CD4-positive, alpha-beta T cell treated with Interleukin-10 for 1 hour (primary cell): ENCODE measurements at places on chromosomes 3 and 15.

DNA sequence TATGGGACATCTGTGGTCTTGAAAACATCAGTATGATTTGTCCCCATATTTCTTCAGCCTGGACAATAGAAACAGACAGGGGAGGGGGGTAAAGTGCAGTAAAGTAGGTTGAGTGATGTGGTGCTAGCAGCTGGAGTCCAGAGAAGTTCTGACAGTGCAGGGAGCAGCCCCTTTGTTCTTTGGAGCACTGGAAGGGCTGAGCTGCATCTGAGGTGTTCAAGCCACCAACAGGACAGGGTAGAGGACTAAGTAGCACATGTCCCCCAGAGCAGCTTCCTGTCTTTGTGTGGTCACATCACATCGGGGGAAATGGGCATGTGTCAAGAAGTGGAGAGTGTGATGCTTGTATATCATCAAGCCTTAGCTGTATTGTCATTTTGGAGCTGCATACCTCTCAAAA lies 12.1 kb downstream of the MRPS22 start:
- no peak for DNase-seq

GRCh38 chr15:32986147-32986546 lies 208.4 kb downstream of the FMN1 start:
- DNase-seq = no peak

DNA sequence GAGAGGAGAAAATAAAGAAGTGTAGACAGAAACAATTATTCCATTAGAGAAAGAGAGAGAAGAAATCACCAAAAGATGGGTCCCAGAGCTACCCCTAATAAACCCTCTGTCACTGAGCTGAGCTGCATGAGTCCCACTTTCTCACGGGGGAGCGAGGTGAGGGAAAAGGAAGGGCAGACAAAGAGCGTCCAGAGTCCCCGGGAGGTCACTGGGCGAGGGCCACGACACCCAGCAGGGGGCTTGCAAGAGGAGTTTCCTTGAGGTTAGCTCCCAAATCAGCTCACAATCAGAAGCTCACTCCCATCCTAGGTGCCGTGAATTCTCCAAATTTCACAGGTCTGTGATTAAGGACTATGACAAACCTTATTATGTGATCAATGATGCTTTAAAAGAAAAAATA lies 62.3 kb downstream of the XXYLT1 start:
- DNase-seq = no peak

DNA sequence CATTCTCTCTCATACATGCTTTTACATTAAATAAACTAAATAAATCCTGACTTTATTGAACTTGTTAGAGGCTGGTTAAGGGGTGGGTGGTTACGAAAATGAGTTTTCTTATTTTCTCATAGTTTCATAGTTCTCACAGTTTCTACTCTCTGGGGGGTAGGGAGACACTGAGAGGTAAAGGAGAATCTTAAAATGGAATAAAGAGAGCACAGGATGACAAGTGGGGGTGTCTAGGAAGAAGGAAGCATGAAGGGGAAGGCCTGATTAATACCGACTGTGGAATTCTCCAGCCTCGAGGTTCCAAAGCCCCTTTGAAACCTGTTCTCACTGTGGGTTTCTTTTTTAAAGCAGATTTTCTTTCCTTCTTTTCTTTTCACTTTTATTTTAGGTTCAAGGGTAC lies 66.4 kb upstream of the TRA2B start:
- DNase-seq = no peak

DNA sequence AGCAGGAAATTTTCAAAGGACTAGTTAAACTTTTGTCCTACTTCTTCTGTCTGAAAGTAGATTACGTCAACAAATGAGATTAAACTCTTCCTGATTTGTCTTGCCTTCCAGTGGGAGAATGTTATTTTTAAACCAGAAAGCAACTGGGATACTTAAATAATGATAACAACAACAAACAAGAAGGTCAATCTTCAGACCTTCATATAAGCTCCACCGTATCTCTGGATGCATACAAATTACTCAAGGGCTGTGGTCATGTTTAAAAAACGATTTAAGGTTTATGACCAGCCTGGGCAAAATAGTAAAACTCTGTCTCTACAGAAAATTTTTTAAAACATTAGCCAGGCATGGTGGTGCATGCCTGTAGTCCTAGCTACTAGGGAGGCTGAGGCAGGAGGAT lies 145.3 kb upstream of the NPHP3 start:
- DNase-seq = no peak

DNA sequence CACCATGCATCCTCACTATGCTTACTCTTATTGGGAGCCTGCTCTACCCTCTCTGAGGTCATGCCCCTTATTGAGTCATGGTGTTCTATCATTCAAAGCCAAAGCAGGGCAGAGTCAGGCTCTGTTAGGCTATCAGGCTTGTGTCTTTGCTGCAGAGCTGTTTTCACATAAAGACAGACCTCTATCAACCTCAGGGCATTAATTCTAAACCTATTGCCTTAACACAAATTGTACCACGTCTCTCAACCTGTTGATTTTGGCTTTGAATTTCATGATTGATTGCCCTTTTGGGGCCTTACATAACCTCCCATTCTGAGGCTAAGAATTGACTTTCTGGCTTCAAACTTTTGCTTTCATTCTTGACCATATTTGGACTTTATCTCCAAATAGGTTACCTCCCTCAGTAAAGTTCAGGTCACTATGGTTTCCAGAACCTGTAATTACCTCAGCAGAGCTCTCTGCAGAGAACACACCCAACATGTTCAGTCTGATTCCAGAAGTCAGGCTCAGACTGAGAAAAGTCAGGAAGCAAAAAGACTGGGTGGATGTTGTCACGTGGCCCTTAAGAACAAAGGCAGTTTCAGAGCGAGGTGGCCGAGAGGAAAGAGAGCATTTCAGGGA lies 221.4 kb upstream of the NANOGP8 start:
- DNase-seq = no peak

GRCh38 chr3:24923570-24923969 lies 428.9 kb upstream of the THRB start:
- DNase-seq = no peak

- DNase-seq = no peak
These were observed 27.9 kb downstream of the MGLL start for GRCh38 chr3:127794402-127794801.

DNA sequence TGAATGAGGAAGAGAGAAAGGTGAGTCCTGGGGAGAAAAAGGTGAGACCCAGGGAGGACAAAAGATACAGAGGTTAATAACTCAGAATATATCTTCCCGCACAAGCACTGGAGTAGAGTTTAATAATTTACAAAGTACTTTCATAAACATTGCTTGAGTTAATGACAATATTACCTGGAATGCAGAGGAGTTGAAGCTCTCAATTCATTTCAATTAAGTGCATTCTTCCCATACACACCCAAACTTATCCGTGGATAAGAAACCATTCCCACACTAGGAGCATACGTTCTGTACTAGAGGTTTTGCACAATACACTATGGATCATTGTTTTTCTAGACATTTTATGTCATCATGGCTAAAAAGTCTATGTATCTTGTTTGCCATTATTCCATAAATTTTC lies 23.3 kb upstream of the KNG1 start:
- DNase-seq = no peak

GRCh38 chr3:73470860-73471259 lies 153.9 kb downstream of the PDZRN3 start:
- no peak for DNase-seq

DNA sequence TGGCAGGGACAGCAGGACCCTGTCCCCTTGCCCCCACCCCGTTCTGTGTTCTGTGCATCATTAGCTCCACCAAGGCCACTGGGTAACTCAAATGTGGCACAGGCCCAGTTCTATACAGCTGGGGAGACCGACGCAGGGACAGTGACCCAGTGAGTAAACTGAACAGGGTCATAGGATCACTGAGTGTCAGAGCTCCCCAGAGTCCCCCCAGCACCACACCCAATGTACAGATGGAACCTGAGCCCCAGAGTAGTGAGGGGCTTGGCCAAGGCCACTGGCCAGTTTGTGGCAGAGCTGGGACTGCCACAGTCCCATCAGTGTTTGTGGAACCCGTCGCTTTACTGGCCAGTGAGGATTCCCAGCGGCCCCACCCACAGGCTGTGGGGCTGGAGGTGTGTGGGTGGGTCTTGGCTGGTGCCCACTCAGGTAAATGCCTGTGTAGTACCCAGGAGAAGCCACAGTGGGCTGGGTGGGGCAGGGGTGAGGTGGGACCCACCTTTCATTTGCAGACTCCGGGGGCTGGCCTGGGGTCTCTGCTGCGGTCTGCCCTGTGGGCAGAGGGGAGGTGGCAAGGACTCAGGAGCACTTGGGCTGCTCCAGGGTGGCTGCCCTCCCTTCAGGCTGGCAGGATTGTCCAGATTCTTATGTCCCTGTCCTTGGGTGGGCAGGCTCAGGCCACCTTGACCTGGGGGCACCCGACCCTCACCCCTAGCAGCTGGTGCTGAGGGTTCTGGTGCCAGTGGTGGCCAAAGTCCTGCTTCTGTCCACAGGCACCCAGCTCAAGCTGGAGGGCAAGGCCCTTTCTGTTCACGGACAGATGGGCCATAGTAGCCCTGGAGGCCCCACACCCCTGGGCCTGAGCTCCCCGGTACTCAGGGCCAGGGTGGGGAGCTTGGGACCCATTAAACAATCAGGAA lies 11.6 kb upstream of the CLK3 start:
- DNase-seq = no peak

GRCh38 chr15:68426116-68426515 lies 5.8 kb downstream of the ITGA11 start:
- no peak for DNase-seq

DNA sequence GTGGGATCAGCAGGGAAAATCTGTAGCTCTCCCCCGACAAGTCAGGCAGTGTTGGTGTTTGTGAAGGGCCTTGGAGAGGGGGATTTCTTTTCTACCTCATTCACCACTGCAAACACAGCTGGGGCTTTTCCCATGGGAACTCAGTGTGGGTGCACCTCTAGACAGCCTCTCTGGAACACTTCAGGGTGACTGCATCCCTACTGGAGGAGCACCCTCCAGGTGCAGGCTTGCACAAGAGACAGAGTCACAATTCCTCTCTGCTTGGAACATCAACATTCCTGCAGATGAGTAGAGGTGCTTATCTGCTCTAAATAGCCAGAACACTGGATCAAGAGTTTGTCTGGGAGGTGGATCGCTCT lies 72.7 kb upstream of the AKAP13 start:
- DNase-seq = no peak

DNA sequence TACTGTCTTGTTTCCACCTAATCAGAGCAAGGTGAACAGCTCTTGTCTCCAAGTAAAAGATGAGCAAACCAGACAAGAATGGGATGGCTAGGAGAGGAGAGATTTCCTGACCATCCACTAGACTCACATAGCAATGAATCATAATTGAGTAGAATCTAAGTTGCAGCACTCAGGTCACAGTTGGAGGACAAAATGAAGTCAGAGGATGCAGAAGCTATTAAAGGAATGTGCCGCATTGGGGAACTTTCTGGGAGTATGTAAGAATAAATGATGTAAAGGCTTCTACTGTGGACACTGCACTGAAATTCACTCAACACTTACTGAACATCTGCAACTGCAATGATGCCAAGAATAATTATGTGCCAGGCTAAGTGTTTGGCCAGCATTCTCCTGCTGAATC lies 217.4 kb upstream of the WNT5A start:
- DNase-seq = no peak

DNA sequence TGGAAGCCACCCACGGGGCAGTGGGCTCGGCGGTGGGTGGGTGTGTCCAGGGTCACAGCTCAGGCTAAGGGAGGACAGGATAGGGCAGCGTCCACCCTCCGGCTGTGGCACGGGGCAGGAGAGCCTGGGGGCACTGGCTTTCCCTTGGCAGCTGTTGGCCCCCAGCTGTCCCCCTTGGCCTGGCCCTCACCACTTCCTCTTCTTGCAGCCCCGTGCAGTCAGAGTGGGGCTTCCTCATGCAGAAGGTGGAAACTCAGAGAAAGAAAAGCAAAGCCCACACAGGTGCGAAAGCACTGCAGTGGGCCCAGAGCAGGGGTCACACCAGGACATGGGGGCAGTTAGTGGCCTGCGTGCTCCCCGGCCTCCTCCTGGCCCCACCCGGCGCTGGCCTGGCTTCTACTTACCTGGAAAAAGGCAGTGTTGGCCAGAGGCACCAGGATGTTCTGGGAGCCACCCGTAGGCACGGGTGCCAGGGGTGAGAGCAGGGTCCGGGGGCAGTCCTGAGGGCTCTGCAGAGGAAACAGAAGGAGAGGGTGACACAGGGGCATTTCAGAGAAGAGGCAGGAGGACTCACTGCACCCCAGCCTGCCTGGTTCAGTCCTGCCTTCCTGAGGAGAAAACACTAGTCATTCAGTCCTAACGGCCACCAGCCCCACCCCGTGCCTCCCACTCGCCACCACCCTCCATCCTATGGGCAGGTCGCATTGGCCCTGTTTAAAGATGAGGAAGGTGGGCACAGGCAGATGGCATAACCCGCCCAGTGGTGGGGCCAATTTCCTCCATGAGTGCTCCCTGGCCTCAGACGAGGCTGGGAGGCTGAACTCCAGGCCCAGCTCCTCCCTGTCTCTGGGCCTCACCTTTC lies 28.3 kb downstream of the PLXND1 start:
- no peak for DNase-seq

DNA sequence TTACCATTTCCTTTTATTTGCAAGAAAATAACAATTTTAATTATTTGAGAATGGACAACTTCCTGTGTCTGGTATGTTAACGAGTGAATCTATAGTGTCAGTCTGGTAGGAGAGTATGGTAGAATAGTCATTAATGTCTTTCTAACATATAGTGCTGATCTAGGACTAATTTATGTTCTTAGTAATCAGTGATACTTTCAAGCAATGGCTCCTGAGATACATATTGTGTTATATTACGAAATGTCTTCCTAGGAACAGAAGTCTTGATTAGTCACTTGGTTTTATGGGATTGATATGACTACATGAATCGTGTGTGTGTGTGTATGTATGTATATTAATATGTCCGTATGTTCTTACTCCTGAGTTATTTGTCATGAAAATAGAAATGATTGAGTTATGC lies 66.6 kb upstream of the PAQR5 start:
- no peak for DNase-seq

DNA sequence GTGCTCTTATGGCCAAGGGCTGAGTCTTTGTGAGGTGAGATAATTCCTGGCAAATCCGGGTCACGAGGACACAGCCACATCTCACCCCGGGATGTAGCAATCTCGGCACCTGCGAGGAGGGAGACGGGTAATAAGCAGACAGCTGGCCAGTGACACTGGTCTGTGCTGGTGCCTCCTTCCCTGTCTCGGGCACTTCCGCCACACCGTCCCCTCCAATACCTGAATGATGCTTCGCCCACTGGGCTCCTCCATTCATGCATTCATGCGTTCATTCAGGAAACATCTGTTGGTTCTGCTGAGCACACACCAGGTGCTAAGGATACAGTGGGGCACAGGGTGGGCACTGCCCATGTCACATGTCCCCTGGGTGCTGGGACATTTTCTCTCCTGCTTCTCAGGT lies 60.1 kb downstream of the ATP10A start:
- DNase-seq = no peak

- no peak for DNase-seq
These were observed 7.6 kb downstream of the CORO2B start for GRCh38 chr15:68586274-68586961.

DNA sequence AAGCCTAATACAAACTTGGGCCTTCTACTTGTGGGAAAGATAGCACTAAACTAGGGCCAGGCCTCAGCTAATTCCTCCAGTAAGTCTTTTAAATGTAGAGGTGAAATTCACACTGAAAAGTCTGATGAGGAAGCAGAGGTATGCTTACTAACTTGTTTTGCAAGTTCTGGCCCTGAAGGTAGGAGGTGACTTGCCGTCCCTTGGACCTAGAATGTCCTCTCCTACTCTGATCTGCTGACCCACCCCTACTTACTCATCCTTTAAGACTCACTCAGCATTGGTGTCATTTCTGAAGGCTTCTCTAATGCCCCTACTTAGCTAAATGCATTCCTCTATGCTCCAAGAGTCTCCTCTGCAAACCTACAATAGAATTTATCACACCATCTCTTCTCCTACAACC lies 19.4 kb downstream of the RIOX2 start:
- DNase-seq = no peak

- no peak for DNase-seq
These were observed 289.4 kb upstream of the TLE3 start for GRCh38 chr15:70387081-70387480.
